EH (cell line): ENCODE measurements at places on chromosomes 7 and 10.

DNA sequence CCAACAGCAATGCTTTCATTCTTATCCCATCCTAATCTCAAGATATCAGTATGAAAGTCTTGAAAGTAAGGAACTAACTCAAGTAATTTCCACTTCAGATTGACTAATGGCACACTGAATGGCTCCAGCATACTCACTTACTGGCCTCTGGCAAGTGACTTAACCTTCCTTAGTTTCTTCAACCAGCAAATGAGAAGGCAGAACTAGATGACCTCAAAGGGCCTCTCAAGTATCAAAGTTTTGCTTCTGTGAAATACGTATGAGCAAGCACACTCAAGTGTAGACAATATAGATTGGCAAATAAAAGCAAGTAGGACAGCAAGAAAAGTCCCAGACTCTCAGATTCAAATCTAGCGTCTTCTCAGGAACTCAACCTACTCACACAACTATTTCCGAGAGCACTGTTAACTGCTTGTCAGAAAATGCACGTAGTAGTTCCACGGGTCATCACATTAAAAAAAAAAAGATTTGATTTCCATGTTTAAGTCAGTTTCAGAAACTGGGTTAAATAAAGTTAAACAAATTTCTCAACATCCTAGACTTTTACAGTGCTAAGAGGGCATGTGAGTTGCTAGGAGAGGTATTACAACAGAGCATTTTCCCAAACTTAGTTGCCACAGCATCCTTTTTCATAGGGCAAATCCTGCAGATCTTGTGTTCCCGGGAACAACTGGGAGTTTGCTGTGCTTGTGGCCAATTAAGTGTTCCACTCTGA is 276.9 kb upstream of the KLF14 start:
- peak; percentile 80 for DNase-seq

DNA sequence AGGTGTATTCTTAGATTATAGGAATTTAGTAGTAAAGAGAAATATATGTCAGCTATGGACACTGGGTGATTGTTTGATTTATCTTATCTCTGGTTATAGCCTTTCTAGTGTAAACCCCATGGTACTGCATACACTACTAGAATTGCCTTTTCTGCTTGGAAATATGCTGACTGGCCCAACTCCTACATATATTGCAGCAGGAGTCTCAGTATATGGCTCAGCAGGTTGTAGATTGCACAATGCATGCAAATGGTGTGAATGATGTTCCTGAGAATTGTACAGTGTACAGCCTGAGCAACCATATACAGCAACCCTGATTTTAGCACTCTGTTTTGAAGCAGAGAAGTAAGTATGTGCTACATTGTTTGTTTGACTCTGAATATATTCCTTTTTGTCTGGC is 153.4 kb upstream of the NPY start:
- DNase-seq, result no peak

GRCh38 chr7:98194672-98195457 is 16.4 kb upstream of the BHLHA15 start:
- peak; percentile 66 for DNase-seq

DNA sequence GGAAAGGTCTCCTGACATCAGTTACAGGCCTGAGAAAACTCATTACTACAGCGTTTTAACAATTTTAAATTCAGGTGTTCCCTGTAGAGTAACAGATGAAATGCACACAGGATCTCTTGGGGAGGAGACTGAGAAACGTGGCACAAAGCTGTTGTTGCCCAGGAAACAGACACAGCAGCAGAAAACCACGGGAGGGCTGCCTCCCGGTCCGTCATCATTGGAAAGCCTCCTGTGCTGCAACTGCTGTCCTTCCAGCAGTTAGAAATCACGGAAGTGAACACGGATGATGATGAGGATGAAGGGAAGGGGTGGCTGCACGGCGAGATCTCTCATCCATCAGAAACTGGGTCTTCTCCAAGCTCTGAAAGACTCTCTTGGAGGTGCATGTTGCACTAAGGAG is 94.6 kb upstream of the RNF32 start:
- DNase-seq, result no peak

GRCh38 chr7:84712374-84713121 is 474.3 kb downstream of the SEMA3D start:
- DNase-seq, result peak; percentile 29

DNA sequence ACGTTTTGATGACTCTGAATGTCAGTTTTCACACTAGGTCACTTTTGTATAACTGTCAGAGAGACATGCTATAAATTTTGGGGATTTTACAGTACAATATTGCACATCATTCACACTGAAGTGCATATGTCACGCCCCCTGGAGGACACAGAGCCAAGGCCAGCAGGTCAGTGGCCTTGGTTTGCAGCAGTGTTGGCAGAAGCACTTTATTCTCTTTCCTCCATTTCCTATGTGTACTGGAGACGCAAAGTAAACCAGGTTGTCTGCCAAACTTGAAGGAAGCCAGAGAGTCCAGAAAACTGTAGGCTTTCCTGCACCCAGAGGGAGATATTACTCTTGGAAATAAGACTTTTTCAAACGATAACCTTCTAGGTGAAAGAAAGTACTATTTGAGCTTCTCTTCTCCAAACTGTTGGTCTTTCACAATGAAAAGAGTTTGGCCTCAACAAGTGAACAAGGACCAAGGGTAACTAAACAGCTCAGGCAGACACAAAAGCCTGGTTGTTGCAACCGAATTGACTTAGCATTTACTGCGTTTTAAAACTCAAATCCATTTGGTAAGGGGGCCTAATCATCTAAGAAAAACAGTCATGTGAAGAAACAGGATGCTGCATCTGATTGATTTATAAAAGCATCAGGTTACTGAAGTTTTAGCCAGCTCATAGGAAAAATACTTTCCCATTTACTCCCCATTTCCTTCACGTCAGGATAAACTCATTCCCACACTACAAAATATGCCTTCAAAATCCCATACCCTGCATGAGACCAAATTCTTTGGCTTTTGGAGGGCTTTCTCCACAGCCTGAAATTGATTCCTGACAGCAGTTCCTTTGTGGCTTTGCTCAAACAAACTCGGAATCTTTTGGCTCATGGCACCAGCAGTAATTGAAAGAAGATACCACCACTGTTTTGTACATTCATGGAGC is 83.0 kb upstream of the SEC61G start:
- DNase-seq, result peak; percentile 91

DNA sequence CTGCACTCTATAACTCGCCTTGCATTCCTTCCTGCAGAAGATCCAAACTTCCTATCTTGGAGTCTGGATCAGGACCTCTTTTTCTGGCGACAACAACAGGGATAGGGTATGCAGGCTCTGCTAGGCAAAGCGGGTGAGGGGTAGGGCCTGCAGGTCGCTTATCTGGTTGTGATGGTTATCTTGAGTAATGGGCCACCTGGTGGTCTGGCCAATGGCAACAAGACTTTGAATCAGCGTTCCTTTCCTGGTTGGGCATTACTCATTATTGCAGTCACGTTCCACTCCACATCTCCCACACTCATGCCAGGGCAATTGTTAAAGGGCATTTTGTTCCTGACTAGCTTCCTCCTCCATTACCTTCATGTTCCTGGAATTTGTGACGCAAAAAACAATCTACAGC is 48.4 kb upstream of the PLXDC2 start:
- no peak for DNase-seq

GRCh38 chr7:123230603-123231002 is 30.8 kb upstream of the SLC13A1 start:
- DNase-seq, result no peak

GRCh38 chr10:102627736-102628293 is 16.5 kb upstream of the TRIM8 start:
- peak; percentile 80 for DNase-seq

DNA sequence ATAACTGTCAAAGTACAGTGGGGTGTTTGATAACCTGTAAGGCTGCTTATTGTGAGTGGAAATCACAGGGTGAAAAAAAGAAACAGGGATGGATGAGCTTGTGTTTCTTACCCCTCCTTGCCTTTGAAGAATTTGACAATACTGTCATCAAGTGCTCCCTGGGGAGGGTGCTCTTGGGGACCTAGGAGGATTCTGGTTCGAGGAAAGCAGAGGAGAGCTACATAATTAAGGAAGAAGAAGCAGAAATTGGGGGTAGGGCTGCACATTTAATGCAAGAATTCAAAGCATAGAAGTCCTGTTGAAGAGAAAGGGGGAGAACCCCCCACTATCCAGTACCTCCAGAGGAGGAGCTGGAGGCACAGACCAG is 208.1 kb upstream of the PHYHIPL start:
- no peak for DNase-seq

DNA sequence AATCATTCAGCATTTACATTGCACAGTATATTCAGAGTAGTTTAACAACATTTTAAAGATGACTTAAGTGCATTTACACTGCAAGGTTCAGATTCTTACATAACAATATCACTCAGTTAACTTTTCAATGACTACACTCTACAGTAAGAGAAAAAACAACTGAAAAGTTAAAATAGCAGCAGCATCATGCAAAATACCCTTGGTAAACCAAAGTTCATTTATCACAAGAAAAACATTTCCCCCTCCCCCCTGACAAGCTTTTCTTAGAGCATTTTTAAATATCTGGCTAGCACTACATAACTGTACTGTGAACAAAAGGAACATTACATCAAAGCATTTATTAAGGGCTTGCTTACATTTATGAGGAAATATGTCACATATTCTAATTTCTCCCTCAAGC is 179.5 kb upstream of the HGF start:
- DNase-seq, result no peak

GRCh38 chr10:28587270-28587969 is 54.5 kb downstream of the WAC start:
- peak; percentile 41 for DNase-seq
